ENCODE measurements at places on chromosomes 1 and 21. TPM values are rescaled to one million over a fixed set of nuclear protein-coding genes. Genes with fewer than 3 reads are reported as not detected.

Gene E2F2
- total RNA-seq = 26.3 TPM

Gene SAMSN1
- 48.4 TPM for total RNA-seq

Gene SERTAD4
- total RNA-seq = not detected

DNA sequence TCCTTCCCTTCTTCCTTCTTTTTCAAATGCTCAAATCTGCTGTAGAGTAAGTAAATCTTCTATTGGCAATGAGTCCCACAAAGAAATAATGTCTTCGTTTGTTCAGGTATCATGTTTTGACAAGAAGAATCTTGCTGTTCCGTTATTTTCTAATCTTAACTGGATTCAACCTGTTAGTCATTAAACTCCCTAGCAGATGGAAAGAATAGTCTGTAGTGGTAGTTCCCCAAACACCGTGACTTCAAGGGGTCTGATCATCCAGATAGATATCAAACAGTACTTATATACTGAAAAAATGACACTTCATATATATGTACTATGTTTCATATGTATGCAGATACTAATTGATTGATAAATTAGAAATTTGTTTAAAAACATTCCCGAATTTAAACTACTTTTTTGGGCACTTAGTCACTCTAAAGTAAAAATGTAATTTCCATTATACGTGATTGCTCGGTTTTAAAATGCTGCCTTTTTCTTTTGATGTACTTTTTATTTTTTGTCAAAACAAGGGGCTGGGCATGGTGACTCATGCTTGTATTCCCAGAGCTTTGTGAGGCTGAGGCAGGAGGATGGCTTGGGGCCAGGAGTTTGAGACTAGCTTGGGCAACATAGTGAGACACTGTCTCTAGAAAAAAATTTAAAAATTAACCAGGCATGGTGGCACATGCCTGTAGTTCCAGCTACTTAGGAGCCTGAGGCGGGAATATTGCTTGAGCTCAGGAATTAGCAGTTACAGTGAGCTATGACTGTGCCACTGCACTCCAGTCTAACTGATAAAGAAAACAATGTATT is 335.7 kb upstream of the SNX7 start:
- no peaks in the 10 kb centered on the region for H3K36me3 ChIP-seq
- no peak for DNase-seq
- no peaks in the 10 kb centered on the region for H3K27me3 ChIP-seq
- H3K4me1 ChIP-seq = peaks cover 14% of the 10 kb centered on the region
- H3K4me3 ChIP-seq = no peak overlapping the region

DNA sequence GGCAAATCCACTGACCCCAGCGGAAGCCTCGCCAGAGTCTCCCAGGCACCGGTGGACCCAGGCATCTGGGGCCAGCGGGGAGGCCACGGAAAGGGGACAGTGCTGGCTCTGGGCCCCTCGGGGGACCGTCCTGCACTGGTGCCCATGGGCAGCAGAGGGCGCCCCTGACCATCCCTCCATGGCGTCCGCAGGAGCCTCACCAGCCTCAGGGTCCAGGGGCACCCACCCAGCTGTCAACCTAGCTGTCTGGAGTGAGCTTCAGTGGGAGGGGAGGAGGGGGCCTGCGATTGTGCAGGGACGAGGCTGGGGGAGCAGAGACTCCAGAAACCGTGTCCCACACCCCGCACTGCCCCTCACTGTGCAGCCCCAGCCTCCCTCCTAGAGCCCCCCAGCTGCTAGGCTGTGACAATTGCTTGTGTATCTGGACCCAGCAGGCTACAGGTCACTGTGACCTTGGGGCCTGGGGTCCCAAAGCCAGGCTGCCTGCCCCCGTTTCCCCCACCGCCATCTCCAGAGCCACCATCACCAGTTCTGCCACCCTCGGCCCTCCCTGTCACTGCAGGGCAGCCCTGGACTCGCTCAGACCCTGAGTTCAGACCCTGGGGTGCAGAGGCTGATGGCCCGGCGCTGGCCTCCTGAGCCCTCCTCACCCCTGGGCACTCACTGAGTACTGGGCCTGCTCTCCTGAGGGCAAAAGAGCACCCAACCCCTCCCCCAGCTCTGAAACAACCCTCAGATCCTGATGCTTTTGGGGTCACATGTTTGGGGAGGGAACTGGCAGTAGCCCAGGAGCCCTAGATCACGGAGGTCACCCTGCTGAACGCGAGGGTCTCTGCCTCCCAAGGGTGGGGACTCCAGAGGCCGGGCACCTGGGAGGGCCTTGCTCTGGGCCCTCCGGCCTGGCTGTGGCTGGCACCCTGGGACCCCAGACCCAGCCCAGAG is 10.6 kb upstream of the COL6A1 start:
- H3K27ac ChIP-seq = no peak overlapping the region
- no peaks in the 10 kb centered on the region for H3K36me3 ChIP-seq
- H3K4me1 ChIP-seq = peaks cover 11% of the 10 kb centered on the region
- peaks cover 25% of the 10 kb centered on the region for H3K27me3 ChIP-seq
- DNase-seq = peak; percentile 63

GRCh38 chr1:207911856-207912760 is 1.2 kb upstream of the CD34 start:
- no peaks in the 10 kb centered on the region for H3K36me3 ChIP-seq
- peaks cover 40% of the 10 kb centered on the region for H3K27me3 ChIP-seq
- no peak overlapping the region for H3K27ac ChIP-seq
- H3K4me3 ChIP-seq = no peak overlapping the region
- no peak for DNase-seq

Gene ABCA4
- not detected for total RNA-seq

DNA sequence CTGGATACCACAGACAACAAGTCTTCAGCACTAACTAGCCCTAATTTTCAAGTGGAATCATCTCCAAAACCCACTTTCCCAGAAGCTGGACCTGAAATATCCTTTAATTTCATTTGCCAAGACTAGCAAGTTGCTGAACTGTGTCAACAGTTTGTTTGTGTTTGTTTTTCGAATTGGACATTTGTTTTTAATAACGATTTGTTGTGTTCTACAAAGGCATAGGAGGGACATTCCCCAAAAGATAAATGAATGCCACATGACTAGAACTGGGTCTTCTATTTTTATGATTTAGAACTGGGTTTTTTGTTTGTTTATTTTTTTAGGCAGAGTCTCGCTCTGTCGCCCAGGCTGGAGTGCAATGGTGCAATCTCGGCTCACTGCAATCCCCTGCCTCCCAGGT is 17.9 kb downstream of the LUZP1 start:
- H3K27ac ChIP-seq = no peak overlapping the region
- H3K36me3 ChIP-seq = peaks cover 4% of the 10 kb centered on the region
- H3K4me3 ChIP-seq = no peak overlapping the region
- peaks cover 25% of the 10 kb centered on the region for H3K4me1 ChIP-seq

DNA sequence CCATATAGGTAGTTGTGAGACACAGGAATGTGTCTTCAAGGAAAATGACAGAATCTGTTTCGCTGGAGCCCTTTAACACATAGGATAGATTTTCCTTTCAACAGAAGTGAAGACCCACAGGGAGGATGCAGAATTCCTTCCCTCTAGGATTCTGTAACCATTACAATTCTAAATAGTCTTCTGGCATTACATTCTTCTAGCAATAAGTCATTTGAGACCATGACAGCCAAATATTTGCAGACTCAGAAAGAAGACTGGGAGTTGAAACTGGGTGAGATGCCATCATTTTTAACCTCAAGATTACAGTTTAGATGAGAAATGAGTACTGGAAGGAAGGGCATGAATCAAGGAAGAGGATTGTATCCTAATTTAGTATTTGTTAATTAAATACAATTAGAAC is 61.6 kb downstream of the ZBTB18 start:
- H3K4me3 ChIP-seq = no peak overlapping the region
- H3K4me1 ChIP-seq = no peaks in the 10 kb centered on the region
- no peak overlapping the region for H3K27ac ChIP-seq
- peaks cover 1% of the 10 kb centered on the region for H3K27me3 ChIP-seq
- H3K36me3 ChIP-seq = no peaks in the 10 kb centered on the region

DNA sequence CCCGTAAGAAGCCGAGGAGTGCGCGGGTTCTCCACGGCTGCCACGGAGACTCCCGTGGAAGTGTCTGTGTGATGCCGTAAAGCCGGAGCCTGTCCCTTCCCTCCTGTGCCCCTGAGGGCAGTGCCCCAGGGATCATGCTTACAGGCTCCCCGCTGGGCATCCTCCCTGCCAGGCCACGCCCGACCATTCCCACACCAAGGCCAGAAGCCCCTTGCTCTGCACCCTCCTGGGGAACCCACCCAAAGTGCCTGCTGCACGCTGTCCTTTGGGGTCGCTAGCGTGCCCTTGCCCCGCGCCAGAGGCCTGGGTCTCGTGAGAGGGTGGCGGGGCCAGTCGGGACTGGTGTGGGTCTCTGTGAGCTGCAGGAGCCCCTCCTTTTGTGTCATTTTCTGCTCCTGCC is 228.5 kb upstream of the C1orf174 start:
- H3K27me3 ChIP-seq = peaks cover 8% of the 10 kb centered on the region
- no peak for DNase-seq
- no peaks in the 10 kb centered on the region for H3K4me1 ChIP-seq
- H3K36me3 ChIP-seq = no peaks in the 10 kb centered on the region
- H3K27ac ChIP-seq = no peak overlapping the region

- no peak overlapping the region for H3K4me3 ChIP-seq
- no peak for DNase-seq
- no peaks in the 10 kb centered on the region for H3K36me3 ChIP-seq
Observed at GRCh38 chr1:201761871-201762270, 67.1 kb upstream of the IPO9 start.

GRCh38 chr1:20485527-20486456 is at the start of gene CAMK2N1:
CAMK2N1 (minus strand) TSS chr1:20486210; CDS start chr1:20485379, 831 bp downstream.
- peak within 1 kb of the TSS; percentile 6 for H3K27ac ChIP-seq
- peaks cover 14% of the 10 kb centered on the region for H3K4me1 ChIP-seq
- peaks cover 48% of the 10 kb centered on the region for H3K27me3 ChIP-seq
- DNase-seq = peak; percentile 71
- no peaks in the 10 kb centered on the region for H3K36me3 ChIP-seq

DNA sequence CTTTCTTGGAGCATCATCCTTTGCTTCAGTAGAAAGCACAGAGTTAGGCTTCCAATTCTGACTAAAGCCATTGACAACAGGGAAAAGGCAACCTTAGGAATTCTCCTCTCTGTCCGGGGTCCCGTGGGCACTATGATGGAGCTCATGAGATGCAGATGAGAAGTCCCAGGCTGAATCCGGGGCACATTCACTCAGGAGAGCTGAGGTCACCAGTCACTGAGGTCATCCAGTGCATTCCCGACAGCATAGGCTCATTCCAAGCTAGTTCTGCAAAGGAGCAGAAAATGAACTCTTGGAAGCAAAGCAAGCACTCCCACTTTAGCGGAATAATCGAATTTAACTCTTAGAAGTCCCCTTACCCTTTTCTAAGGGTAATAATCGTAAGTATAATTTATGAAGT is 6.8 kb downstream of the CR1 start:
- H3K36me3 ChIP-seq = no peaks in the 10 kb centered on the region
- H3K27me3 ChIP-seq = peaks cover 38% of the 10 kb centered on the region
- H3K4me3 ChIP-seq = no peak overlapping the region
- H3K4me1 ChIP-seq = peaks cover 12% of the 10 kb centered on the region
- H3K27ac ChIP-seq = no peak overlapping the region

DNA sequence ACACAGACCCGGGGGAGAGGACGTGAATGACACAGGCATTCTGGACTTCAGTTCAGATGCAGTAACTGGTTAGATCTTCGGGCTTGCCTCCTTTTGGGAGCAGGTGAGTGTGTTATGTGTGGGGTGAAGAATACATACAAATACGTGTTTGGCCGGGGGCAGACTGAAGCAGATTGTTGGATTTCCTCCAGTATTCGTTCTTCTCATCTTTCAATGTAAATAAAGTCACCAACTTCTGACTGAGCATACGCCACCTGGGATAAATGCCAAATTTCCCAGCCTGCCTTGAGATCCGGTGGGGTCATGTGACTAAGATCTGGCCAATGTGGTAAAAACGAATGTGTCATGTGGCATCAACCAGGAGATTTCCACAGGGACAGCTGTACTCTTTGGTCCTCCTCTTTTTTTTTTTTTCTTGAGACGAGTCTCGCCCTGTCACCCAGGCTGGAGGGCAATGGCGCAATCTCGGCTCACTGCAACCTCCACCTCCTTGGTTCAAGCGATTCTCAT is 189.8 kb downstream of the RGS7 start:
- H3K36me3 ChIP-seq = no peaks in the 10 kb centered on the region
- no peak for DNase-seq
- H3K4me1 ChIP-seq = no peaks in the 10 kb centered on the region
- H3K4me3 ChIP-seq = no peak overlapping the region

Gene TATDN3
- 19.2 TPM for total RNA-seq

- H3K4me3 ChIP-seq = no peak overlapping the region
- peaks cover 14% of the 10 kb centered on the region for H3K4me1 ChIP-seq
- no peak overlapping the region for H3K27ac ChIP-seq
- H3K36me3 ChIP-seq = no peaks in the 10 kb centered on the region
- peaks cover 4% of the 10 kb centered on the region for H3K27me3 ChIP-seq
- no peak for DNase-seq
Observed at GRCh38 chr1:25609921-25610320, 6.7 kb upstream of the MAN1C1 start.

GRCh38 chr1:164613176-164613575 is 54.2 kb downstream of the PBX1 start:
- no peak overlapping the region for H3K27ac ChIP-seq
- no peaks in the 10 kb centered on the region for H3K36me3 ChIP-seq
- H3K4me3 ChIP-seq = no peak overlapping the region
- H3K27me3 ChIP-seq = no peaks in the 10 kb centered on the region
- DNase-seq = no peak
- no peaks in the 10 kb centered on the region for H3K4me1 ChIP-seq

DNA sequence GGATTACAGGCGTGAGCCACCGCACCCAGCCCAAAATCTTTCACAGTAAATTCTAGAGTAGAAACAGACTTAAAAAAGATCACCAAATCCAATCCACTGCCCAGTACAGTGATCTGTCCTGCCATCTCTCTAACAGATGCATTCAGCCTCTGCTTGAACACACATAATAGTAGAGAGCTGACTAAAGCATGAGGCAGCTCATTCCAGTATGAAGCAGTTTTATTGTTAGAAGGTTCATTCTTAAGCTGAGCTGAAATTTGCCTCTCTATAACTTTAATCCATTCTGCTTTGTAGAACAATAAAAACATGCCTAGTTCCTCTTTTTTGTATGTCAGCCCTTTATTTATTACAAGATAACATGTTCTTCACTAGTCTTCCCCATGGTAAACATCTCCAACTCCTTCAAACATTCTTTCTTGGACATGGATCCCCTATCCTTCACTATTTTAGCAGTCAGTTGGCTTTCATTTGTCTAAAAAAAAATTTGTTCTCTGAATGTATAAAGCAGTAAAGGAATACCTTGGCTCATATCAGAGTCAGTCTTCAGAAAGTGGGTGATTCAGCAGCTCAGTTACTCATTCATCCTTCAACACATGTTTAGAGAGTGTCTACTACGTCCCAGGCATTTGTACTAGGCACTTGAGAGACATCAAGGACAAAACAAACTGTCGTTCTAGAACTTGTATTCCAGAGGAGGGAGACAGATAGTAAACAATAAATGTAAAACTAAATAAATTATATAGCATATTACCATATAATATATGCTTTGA is 10.7 kb upstream of the PTBP2 start:
- no peaks in the 10 kb centered on the region for H3K36me3 ChIP-seq
- no peaks in the 10 kb centered on the region for H3K4me1 ChIP-seq
- H3K4me3 ChIP-seq = no peak overlapping the region
- H3K27me3 ChIP-seq = peaks cover 5% of the 10 kb centered on the region
- H3K27ac ChIP-seq = no peak overlapping the region

Measured in activated CD4-positive, alpha-beta memory T cell treated with anti-CD3 and anti-CD28 coated beads for 36 hours (primary cell).